Activated CD4-positive, alpha-beta T cell treated with anti-CD3 and anti-CD28 coated beads for 1 hour (primary cell): ENCODE measurements at places on chromosomes 1 and 21.
A peak's percentile ranks its signal among the peaks of the same experiment; 100 is the strongest.

DNA sequence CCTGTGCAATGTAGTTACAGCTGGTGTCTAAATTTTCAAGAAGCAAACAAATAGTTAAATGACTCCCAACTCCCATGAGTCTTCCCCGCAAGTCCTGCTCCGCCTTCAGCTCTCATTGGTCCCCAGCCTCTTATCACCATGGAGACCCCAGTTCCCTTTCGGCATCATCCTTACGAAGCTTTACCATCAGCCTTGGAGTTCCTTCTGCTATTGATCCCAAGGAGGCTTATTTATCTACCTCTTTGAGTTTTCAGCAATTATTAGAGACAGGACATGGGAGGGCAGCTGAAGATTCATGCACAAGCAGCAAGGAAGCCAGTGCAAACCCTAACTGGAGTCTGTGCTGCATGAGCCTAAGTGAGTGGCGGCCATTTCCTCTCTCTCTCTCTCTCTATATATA, 12.3 kb downstream of the KCNA2 start:
- no peak for DNase-seq

DNA sequence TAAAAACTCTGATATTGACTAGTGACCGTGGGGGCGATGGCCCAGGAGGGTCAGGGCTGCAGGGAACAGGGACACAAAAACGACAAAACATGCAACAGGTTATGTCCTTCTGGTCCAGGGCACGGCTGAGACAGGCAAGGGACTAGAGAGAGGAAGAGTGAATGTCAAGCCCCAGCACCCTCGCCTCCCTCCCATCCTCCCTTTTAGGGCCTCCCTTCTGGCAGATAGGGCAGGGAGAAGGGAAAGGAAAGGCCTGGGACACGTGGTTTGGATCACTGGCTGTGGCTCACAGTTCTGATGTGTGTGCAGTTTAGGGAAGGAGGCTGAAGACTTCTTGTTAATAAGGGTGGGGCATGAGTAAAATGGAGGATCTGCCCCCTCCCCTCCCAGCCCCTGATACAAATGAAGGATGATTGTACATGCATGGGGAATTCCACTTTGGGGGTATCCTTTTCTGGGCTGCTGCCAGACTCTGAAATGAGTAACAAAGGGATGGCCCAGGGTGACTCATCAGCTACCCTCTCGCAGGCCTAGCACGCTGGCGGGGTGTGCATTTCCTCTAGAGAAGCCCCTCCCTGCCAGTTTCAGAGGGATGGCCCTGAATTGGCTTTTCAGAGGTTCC, 14.2 kb downstream of the CAPN2 start:
- DNase-seq = peak; percentile 85

DNA sequence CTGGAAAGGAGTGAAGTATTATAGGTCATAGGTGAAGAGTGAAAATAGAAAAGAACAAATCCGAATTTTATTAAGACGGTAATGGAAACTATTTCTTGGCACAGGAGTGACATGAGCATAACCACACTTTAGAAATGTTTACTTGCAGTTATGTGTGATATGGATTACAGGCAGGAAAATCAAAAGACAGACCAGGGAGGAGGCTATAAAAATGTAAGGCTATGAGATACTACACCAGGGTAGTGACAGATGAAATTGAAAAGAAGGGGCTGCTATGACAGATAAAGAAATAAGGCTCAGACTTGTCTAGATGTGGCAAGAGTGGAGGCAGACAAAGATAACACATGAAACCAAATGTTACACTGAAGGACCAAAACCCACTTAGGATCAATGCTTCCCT, 31.7 kb downstream of the GPATCH2 start:
- no peak for DNase-seq

- DNase-seq = no peak
Measured at GRCh38 chr1:207672522-207673130, 27.7 kb downstream of the CR1L start.

GRCh38 chr1:201427963-201428362, 6.4 kb upstream of the TNNI1 start:
- no peak for DNase-seq

DNA sequence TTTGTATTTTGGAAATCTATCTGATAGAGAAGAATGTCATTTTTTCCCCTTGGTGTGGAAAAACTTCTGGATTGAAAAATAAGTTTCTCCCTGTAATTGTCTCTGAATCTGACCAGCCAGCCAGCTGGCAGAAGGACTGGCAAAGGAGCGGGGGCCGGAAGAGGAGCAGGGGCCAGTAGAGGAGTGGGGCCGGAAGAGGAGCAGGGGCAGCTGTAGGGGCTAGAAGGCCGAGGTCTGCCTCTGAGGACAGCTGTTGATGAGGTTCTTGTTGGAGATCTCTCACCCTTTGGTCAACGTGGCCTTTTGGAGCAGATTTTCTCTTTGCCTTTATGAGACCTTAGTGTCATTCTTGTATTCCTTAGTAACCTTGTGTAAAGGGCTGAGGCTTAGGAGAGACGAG, 121.8 kb downstream of the GALNT2 start:
- no peak for DNase-seq

DNA sequence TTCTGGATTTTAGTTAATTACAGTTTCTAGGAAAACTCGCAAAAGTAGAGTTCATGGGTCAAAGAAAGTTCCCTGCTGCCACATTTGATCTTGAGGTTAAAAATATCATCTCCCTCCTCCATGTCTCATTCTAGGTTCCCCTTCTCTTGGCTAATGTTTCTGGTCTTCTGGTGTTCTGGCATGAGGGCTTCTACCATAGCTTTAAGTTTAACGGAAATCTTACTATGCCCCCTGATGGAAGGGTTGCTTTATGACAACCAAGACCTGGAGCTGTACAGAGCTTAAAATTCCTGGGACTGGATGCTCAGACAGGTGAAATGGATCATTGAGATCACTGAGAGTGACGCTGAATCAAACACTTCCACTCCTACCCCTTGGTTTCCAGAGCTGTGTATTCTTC, 1881.7 kb downstream of the MRPL39 start:
- DNase-seq = no peak

- DNase-seq = no peak
Measured at GRCh38 chr1:209748620-209749019, 7.2 kb upstream of the TRAF3IP3 start.

- no peak for DNase-seq
Measured at GRCh38 chr21:43025636-43026180, 49.9 kb downstream of the CBS start.

DNA sequence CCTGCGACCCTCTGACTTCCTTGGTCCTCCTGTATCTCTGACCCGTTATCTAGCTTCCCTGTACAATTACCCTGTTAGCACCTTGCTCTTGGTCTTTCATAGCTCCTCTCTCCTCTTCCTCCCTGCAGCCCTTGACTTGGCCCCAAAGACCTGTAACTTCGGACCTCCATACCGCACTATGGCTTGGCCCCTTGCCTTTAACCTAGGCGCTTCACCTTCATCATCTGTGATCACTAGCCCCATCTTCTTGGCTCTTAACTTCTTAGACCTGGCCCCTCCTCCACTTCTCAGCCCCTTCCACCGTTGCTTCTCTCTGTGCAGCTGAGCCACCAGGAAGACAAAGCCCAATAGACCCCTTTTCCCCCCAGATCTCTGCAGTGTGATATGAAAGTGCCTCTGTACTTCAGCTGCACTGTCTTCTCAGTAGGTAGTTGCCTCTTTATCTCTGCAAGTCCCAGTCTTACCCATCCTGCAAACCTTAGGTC, 740 bp downstream of the ZNF691 start:
- no peak for DNase-seq

DNA sequence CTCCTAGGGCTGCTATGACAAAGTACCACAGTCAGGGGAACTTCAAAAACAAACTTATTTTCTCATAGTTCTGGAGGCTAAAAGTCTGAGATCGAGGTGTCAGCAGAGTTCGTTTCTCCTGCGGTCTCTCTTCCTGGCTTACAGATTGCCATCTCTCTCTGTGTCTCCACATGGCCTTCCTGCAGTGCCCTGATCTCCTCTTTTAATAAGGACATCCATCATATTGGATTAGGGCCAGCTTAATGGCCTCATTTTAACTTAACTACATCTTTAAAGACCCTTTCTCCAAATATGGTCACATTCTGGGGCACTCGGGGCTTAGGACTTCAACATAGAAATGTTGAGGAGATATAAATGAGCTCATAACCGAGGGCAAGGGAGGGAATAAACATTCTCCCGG, 12.2 kb downstream of the C1orf74 start:
- no peak for DNase-seq

- no peak for DNase-seq
Measured at GRCh38 chr1:198232378-198232777, 75.6 kb downstream of the NEK7 start.

GRCh38 chr1:206693029-206693428, 8.3 kb downstream of the MAPKAPK2 start:
- DNase-seq = no peak

DNA sequence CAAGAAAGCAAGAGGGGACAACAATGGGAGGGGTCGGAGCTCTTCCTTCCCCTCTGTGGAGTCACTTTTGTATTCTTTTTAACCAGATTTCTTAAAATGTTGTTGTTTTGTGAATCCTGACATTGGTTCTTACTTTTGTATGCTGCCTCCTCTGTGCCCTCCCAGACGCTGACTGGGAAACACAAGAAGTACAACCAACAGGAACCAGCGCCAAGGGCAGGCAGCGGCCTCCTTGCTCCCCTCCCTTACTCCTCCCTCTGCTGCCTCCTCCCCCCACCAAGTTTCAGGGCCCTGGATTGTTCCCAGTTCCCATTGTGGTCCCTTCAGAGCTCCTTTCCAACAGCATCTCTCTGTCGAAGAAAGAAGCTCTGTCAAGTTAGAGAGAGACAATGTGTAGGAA, 111.1 kb downstream of the BRINP2 start:
- no peak for DNase-seq

DNA sequence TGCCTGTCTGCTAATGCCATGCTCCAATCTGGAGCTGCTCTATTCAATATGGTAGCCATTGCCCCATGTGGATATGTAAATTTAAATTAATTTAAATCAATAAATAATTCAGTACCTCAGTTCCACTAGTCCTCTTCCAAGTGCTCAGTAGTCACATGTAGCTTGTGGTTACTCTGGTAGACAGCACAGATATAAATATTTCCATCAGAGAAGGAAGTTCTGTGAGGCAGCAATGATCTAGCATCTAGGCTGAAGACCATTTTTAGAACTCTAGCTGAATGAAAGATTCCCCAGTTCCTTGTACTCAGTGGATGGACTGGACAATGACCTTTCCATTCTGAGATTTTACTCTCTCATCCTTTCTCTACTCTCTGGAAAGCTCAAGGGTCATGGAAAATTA, 25.8 kb upstream of the CAPZB start:
- no peak for DNase-seq

DNA sequence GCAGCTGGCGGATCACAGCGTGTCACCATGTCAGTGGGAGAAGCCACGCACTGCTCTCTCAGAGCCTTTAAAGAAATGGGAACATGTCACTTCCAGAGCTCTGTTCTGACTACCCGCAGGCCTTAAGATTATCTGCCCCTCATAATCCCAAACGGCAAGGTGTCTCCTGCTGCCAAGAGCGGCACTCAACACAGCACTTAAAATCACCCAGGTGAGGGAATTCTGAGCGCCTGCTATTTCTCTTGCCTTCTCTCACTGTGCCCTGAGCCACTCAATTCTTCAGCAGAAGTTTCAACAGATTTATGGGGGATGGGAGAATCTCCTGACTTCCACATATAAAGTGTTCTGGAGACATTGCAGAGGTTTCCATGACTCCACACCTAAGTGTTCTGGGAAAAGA, 137.9 kb downstream of the LMO4 start:
- no peak for DNase-seq

DNA sequence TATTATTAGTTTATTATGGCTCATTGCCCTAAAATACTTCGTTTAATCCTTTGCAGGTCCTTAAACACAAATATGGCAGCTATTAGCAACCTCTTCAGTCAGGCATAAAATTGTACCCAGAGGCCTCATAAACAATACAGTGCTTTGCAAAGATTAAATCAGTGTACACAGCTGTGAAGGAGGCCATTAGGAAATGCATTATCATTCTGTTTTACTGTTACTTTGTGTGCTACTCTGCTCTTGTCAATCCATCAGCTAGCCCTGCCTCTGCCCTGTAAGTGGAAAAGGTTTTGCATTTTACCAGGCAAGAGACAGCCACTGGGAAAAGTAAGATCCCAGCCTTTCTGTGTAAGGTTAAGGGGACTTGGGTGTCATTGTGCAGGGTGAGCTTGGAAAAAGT, 415.7 kb upstream of the DAB1 start:
- DNase-seq = no peak

DNA sequence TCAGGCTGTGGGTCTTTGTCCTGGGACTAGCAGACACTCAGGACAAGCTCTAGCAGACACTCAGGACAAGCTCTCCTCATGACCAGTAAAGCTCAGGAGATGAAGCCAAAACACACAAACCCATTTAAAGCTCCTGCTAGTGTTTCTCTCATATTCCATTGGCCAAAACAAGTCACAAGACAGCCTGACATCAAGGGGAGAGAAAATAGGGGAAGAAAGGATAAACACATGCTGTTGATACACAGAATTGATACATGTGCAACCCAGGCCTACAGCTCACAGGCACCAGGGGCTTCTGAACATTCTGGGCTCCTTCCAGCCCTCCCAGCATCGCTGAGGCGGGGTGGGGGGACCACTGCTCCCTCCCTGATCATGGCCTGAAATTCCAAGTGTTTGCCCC, 35.3 kb downstream of the ATF3 start:
- no peak for DNase-seq

DNA sequence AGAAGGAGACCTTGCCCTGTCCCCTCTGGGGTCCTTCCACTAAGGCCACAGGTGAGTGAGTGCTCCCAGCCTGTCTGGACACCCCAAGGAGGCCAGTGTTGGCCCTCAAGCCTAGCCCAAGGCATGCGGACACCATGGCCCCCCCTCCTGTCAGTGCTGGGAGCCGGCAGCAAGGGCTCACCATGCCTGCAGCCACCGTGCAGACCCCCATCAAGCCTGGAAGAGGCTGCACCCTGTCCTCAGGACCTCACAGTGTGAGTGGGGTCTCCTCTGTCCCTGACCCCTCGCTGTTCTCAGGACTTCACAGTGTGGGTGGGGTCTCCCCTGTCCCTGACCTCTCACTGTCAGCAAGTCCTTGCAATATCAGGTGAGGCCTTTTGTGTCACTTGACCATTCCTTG, 33.2 kb upstream of the PRSS38 start:
- DNase-seq = no peak
